ENCODE measurements at places on chromosomes 1 and 21.

DNA sequence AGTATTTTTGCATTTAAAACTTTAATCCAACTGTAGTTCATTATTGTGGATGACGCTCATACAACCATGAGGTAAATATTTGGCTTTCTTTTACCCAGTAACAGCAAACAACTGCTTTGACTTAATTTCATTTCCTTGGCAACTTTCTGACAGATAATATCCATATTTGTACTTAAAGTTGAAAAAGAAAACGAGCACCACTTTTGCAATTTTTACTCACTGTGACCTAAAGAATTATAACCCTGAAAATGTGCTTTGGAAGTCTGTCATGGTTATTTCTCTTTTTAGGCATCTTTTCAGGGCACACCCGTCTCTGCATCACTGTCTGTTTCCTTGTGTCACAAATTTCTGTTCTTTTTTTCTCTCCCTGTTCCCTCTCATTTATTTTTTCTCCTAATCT is 918 bp upstream of the CD2 start:
- DNase-seq = no peak

DNA sequence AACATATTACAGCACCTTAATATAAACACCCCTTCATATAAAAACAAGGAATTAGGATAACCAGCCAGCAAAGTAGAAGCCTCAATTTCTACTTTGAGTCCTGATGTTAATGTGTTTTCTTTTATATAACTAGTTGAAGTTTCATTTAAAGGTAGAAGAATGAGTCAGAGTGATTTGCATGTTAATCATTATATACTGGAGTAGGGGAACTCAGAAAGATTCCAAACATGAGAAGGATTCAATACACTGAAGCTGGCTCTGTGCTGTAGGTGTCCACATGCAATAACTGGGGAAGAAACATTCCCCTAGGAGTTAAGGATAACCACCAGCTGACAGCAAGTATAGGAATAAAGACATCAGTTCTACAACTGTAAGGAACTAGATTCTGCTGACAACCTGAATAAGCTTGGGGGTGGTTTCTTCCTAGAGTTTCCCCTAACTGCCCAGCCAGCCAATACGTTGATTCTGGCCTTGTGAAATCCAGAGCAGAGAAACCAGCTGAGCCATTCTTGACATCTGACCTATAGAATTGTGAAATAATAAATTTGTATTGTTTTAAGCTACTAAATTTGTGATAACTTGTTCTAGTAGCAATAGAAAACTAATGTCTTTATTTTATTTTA is 33.4 kb upstream of the RNPC3 start:
- no peak for DNase-seq

- no peak for DNase-seq
These were observed 58.4 kb upstream of the TENT5B start for GRCh38 chr1:27071049-27071416.

DNA sequence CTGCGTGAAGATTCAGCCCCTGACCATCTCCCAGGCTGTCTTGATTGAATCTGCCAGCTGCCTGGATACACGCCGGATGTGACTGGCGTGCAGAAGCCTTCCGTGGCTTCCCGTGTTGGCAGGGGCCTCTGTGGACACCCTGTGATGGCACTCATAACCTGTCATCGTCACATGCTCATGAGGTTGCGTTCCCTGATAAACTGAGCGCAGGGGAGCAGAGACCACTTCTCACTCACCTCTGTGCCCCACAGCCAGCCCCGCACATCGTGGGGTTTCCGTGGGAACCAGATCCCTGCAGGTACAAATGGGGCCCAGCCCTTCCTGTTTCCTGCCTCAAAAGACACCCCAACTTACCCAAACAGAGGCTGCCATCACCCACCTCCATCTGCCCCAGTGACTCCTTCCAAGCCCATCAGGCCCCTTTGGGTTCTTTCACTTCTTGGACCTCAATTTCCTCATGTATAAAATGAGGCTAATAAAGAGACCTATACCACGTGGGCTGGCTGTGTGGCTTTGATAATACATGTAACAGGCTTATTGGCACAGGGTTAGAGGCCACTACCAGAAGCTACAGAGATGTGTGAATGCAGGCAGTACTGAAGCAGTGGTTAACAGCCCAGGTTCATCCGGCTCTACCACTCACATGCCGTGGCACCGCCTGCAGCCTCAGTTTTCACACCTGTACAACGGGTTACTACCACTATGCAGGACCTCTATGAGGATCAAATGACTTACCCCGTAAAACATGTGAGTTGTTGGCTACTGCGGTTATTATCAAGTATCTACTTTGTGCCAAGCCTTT is 23.6 kb downstream of the HTR6 start:
- DNase-seq = peak; percentile 45

GRCh38 chr1:66374561-66375111 is 159.3 kb upstream of the SGIP1 start:
- no peak for DNase-seq
